Fibroblast of villous mesenchyme (primary cell): ENCODE measurements at places on chromosomes 11 and 22. TPM values are rescaled to one million over a fixed set of nuclear protein-coding genes. Genes with fewer than 3 reads are reported as not detected.
A peak's percentile ranks its signal among the peaks of the same experiment; 100 is the strongest.

APOBEC3A gene
- not detected in 2 replicates for total RNA-seq

- DNase-seq = no peak
Observed at GRCh38 chr22:39994566-39995392, at the start of gene FAM83F. Gene FAM83F, plus strand, starts transcription at chr22:39994954. Its CDS starts 89 bp downstream, at chr22:39995043.

- DNase-seq = no peak
Observed at GRCh38 chr11:61611309-61611708, 30.4 kb upstream of the SYT7 start.

DNA sequence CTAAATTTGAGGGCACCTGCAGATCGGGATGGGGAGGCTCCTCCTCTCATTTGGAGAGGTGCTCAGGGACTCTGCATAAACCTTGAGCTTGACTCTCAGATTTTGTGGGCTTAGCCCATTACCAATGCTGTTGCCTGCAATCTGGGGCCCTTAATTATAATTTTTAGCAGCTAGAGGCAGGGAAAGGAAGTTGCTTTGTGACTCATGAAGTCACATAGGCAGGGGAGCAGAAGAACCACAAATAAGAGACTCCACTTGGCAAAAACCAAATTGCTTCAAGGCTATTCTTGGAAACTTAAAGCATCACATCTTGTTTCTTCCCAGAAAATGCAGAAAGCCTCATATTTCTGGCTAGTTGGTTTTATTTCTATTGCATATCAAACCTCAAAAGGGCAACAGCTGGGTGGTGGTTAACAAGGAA lies 46.9 kb downstream of the MICAL2 start:
- peak; percentile 74 for DNase-seq

KRTAP5-7 gene
- not detected in 2 replicates for total RNA-seq

DNA sequence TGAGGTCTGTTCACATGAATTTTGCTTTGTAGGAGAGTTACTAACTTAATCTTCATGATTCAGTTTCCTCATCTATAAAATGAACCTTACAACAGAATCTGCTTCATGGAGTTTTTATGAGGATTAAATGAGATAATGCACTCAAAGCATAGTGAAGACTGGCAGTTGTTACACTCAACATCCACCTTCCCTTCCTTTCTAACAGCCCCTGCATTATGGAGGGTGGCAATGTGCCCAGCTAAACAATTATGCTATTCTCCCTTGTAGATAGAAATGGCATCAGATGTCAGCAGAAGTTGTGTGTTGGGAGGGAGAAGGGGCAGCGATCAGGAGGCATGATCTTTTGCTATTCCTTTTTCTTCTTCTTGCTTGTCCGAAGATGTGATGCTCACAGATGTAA lies 6.5 kb downstream of the POU2AF1 start:
- no peak for DNase-seq
